ENCODE measurements at places on chromosomes 4 and X. TPM values are rescaled to one million over a fixed set of nuclear protein-coding genes. Genes with fewer than 3 reads are reported as not detected.

GRCh38 chr4:122584519-122584918 lies 36.3 kb downstream of the IL21 start:
- peak; percentile 11 for DNase-seq

DNA sequence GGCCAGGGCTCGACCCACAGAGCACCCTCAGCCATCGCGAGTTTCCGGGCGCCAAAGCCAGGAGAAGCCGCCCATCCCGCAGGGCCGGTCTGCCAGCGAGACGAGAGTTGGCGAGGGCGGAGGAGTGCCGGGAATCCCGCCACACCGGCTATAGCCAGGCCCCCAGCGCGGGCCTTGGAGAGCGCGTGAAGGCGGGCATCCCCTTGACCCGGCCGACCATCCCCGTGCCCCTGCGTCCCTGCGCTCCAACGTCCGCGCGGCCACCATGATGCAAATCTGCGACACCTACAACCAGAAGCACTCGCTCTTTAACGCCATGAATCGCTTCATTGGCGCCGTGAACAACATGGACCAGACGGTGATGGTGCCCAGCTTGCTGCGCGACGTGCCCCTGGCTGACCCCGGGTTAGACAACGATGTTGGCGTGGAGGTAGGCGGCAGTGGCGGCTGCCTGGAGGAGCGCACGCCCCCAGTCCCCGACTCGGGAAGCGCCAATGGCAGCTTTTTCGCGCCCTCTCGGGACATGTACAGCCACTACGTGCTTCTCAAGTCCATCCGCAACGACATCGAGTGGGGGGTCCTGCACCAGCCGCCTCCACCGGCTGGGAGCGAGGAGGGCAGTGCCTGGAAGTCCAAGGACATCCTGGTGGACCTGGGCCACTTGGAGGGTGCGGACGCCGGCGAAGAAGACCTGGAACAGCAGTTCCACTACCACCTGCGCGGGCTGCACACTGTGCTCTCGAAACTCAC lies 3.6 kb downstream of the MID1IP1 start:
- DNase-seq, result peak; percentile 26

GRCh38 chr4:156553659-156554058 lies 417.9 kb downstream of the PDGFC start:
- no peak for DNase-seq

- no peak for DNase-seq
These were observed 121.8 kb upstream of the C1GALT1C1 start for GRCh38 chrX:120751683-120752082.

GRCh38 chrX:30039768-30040167 lies 175.6 kb upstream of the MAGEB2 start:
- DNase-seq, result no peak

- no peak for DNase-seq
These were observed 83.9 kb downstream of the VEGFC start for GRCh38 chr4:176708771-176709311.

GRCh38 chrX:37075892-37076595 lies 67.9 kb downstream of the FAM47C start:
- no peak for DNase-seq

DNA sequence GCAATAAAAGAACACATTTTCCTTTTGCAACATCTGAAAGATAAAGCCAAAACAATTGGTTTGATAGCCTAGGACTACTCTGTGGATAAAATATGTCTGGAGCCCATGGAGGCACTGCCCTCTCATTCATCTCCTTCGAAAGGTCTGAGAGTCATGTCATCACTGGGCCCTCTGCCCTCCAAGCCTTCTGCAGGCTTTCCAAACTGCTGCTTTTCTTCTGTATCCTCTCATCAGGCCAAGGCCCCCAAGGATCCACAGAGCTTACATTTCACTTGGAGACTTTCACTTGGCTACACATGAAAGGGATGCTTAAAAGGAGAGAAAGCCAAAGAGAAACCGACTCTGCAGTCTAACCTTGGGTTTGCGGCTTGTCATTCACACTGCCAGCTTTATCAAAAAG lies 109.9 kb downstream of the SH3RF1 start:
- DNase-seq, result no peak

DNA sequence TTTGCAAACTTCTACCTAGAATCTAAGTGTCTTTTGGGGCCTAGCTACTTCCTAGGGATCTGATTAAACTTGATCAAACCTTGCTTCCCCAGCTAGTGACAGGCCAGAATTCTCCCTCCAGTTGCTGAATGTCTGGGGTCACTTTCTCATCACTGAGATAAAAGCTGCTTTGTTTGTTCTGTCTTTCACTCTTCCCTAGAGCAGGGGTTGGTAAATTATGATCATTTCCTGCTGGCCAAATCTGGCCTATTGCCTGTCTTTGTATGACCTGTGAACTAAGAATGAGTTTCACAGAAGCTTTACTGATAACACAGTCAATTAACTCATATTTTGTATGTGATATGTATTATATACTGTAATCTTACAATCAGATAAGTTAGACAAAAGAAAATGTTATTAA lies 157.8 kb upstream of the AADAT start:
- DNase-seq, result no peak

DNA sequence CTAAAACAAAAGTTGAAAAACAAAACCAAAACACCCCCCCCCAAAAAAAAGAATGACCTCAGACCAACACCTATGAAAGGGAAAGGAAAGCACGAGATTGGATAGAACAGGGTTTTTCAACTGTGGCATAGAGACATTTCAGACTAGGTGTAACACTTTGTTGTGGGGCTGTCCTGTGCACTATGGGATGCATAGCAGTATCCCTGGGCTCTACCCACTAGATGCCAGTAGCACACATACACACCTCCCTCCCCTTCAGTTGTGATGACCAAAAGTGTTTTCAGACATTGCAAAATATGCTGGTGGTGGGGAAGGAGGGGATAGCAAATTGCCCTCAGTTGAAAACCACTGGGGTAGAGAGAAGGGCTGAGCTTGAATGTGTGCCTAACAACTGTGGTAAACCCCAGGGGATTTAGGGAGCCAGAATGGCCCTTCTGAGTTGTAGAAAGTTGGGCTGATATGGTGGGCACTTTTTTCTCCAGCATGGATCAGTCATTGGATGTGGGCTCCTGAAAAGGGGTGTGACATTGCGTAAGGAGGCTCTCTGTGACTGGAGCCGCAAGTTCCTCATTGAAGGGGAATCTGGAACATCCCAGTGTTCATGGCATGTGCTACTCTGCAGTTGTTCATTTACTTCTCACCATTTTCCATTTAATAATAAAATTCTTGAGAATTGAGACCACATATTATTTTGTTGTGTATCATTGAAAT lies 8.8 kb upstream of the GEMIN8 start:
- DNase-seq, result no peak

- no peak for DNase-seq
These were observed 28.6 kb downstream of the TBC1D14 start for GRCh38 chr4:6938237-6938636.

PPP2R2C gene
- total RNA-seq, result not detected

FGF16 gene
- not detected for total RNA-seq

RS1 gene
- not detected for total RNA-seq

CRMP1 gene
- not detected for total RNA-seq

GAR1 gene
- 33.6 TPM for total RNA-seq

TTC29 gene
- not detected for total RNA-seq

PPBP gene
- total RNA-seq, result not detected

SPANXN1 gene
- not detected for total RNA-seq

BTC gene
- total RNA-seq, result not detected

BLOC1S4 gene
- total RNA-seq, result 14.1 TPM

TGIF2LX gene
- not detected for total RNA-seq
